ENCODE measurements at places on chromosomes 2 and 18.

DNA sequence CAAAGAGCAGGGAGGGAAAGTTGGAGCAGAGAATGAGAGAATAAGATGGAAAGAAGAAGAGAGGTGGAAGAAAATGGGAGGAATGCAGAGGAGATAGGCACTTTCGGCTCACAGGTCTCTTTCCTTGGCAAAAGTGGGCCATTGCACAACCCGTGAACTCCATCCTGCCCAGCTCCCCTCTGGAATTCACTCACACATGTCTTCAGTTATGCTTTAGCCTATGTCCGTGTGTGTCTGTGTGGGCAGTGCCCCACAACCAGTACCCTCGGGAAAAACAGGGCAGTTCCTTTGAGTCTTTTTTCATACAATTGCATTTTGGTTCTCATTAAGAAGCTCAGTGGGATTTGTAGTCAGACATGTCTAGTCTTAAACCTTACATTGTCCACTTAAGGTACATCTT, 34.5 kb downstream of the DTNA start:
- DNase-seq, result no peak

DNA sequence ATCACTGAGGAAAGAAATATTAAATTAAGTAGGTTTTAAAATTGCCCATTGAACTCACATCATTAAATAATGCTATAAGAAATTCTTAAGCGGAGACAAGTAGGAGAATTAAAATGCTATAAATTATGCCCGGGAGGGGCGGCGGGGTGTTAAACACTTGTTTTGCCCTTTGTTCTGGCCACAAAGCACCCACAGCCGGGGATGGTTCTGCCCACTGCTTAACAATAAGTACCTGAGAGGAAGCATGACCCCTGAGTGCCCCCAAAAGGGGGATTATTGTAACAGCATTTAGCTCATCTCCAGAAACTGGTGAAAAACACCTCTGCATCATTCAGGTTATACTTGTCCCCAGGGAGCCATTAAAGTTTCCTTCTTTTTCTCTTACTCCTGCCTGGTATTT, 332.7 kb upstream of the POU3F3 start:
- no peak for DNase-seq

DNA sequence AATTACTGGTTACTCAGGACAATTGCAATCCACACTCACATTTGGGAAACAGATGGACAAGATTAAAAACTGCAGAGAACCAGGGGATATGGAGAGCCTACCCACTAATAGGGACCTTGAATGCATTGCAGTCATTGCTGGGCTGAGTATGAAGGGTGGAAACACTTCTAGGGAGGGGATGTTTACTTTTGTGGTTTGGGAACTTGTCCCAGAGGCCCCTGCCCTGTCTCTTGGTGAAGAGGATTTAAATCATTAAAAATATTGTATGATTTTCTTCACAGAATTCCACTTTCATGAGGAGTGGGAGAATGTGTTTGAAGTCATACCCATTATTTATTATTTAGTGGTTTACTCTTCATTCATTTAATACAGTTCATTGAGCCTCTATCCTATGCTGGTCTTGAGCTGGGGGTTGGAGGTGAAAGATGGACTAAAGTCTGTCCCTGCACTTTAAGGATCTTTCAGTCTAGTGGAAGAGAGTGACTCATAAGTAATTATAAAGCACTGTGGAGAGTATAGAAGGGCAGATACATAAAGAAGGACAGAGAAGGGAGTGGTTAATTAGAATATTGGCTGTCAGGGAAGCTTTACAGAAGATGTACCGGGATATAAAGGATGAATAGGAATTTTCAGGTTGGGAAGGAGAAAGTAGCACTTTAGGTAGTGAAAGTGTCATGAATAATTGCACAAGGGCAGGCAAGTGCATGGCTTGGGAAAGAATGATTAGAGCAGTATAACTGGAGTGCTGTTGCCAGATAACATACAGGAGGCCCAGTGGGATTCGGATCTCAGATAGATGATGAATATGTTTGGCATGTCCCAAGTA, 313.4 kb downstream of the LPIN1 start:
- DNase-seq, result no peak

DNA sequence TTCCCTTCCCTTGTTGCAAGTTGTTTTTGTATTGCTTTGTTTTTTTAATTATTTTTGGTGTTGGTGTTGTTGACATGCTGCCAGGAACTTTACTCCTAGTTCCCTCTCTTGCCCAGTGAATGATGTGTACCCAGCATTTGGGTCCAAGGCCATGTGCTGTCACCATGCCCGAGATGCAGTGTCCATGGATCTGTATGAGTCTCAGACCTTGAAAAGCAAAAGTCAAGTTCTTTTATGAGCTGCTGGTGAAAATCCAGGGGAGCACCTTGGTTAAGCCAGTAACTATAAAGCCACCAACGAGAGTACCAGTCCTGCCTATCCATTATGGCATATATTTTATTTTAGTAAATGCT, 236.4 kb downstream of the BCL11A start:
- no peak for DNase-seq

DNA sequence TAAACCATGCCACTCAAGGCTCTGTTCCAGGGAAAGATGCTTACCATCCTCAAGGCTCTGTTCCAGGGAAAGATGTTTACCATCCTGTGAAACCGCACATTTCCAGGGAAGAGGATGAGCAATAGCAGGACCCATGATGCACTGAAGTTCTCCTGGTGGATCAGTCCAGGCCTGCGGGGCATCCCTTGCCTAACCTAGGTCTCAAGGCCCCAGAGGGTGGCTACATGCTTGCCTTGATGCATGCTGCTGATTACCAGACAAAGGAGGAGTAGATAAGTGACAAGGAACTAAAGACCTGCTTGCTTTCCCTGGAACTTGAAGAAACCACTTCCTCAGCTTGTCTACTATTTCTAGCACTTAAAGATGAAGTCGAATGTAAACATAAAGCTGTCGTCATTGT, 111.0 kb upstream of the LINC00305 start:
- no peak for DNase-seq

- no peak for DNase-seq
Observed at GRCh38 chr18:6145645-6146306, 250.5 kb upstream of the TMEM200C start.

- no peak for DNase-seq
Observed at GRCh38 chr2:50791271-50791670, 240.7 kb downstream of the NRXN1 start.

DNA sequence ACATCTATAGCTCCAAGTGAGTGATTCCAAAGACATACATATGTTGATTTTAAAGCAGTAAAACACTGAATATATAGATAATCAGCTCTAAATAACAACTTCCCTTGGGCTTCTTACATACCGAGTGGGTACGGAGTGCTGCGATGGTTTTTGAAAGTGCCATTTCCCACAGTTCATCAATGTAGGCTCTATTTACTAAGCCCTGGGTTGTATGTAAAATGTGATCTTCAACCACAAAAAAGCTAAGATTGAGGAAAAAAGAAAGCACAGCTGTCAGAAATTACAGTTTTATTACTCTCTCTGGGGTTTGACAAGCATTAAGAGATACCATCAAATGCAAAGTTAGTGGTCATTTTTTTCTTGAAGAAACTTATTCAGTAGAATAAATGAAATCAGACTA, 312.8 kb downstream of the EXOC6B start:
- no peak for DNase-seq

- no peak for DNase-seq
Observed at GRCh38 chr2:150438654-150439053, 48.8 kb downstream of the RND3 start.

- DNase-seq, result no peak
Observed at GRCh38 chr2:20479835-20480234, 33.0 kb downstream of the RHOB start.

GRCh38 chr2:200021449-200022114, 66.2 kb downstream of the MAIP1 start:
- no peak for DNase-seq

GRCh38 chr2:69781321-69782248, 39.7 kb downstream of the ANXA4 start:
- DNase-seq, result no peak

DNA sequence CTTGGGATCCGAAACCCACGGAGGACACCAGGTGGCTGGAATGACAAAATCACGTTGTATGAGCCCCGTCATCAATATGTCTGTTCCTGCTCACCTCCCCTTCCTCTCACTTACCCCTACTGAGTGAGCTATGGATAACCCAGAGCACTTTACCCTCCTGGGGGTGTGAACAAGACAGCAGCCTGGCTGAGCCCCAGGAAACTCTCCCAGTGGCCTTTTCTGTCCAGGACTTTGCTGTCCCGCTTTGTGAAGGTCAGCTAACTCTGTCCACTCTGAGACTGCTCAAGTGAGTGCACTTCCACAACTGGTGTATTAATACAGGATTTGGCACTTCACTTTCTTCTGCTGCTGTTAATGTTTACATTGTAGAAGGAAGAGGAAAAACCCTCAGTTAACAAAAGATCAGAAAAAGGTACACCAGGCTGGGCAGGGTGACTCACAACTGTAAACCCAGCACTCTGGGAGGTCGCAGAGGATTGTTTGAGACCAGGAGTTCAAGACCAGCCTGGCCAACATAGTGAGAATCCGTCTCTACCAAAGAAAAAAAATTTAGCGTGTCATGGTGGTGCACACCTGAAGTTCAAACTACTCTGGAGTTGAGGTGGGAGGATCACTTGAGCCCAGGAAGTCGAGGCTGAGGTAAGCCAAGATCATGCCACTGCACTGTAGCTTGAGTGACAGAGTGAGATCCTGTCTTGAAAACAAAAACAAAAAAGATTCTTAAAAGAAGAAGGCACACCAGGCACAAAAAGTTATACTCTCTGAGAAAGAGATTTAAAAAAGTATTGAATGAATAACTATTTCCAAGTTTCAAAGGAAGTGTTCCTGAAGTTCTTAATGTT, 90.3 kb downstream of the CLHC1 start:
- no peak for DNase-seq

GRCh38 chr2:150824118-150824517, 336.7 kb upstream of the RND3 start:
- no peak for DNase-seq

DNA sequence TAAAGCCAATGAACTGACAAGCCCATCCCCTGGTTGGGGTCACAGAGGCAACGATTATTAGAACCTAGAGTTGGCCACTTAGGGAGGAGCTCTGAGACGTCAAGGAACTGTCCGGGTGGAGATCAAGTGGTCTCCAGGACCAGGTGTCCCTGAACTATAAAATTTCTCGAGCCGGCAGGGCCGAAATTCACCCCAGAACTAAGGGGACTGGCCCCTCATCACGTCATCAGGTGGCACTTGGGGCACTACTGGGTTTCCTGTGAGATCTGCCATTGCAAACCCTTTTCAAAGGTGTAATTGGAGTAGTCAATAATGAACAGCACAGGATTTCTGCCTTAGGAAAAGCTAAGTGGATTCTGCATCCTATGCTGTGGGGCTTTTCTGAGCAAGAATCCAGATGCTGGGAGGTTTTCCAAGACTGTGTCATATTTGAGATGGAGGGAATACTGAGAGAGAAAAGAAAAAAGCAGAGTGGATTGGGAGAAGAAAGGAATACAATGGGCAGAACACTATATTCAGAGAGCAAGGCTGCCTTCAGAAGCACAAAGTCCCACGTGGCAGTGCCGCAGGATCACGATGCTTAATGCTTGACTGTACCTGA, 113.6 kb downstream of the ALPK2 start:
- DNase-seq, result no peak

DNA sequence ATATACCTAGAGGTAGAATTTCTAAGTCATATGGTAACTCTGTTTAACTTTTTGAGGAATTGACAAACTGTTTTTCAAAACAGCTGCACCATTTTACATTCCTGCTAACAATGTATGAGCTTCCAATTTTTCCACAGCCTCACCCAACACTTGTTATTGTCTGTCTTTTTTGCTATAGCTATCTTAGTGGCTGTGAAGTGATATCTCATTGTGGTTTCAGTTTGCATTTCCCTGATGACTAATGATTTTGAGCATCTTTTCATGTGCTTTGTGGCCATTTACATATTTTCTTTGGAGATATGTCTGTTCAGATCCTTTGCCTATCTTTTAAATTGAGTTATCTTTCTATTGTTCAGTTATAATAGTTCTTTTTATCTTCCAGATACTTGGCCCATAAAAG, 273.8 kb downstream of the AGPS start:
- DNase-seq, result no peak

GRCh38 chr2:60558536-60558935, 5.1 kb upstream of the BCL11A start:
- DNase-seq, result no peak

- no peak for DNase-seq
Observed at GRCh38 chr2:162328424-162329157, 10.1 kb upstream of the IFIH1 start.

DNA sequence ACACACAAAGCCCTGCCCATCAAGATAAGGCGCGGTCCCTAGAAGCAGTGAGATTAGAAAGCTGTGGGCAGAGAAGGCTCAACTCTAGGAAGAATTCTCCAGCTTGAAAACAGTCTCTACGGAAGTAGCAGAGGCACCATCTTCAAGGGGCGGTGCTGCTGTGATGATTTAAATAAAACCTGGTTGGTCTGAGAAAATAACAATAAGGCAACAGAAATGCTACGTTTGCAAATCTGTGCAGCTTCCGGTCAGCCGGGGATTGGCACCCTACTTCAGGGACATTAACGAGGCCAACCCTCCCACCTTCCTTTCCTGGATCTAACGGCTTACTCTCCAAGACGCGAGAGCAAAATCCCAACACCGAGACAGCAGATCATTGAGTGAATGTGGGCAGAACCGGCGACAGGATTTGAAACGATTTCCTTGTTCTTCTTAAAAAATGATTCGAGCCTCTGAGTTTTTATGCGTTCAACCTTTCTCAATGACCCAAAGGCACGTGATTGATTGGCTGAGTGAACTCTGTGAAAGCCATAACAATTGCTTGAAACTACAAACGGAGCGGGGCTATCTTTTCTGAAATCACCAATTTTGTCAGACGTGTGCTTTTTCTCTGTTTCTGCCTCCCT, 93.7 kb upstream of the ZNF516 start:
- no peak for DNase-seq

DNA sequence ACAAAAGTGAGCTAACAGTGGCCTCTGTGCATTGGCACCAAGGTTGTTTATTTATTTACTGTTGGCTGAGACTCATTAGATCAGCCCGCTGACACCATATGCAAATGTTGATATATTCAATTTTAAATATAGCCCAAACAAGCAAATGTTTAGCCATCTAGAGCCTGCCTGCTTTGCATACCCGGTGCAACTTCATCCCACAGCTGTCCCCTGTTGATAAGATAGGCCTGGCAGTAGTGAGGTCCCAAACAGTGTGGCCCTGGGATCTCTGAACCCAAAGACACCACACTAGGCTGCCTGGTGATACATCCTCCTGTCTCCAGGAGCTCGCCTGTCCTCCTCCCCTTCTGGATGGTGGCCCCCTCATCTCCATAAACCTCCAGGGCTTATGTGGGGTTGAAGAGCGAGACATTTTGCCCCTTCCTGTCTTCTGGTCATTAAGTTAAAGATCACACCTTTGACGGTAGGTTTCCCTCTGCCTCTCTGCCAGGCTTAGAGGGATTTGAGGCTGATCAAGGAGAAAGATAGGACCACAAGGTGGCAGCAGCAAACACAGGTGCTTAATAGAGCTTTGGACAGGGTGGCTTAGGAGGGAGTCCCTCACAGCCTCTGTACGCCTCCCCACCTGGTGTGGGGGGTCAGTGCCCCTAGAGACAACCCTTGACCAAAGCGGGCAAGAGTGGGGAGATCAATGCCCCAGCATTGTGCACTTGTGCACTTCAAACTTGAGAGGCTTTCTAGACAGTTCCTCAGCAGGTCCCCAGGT, 23.7 kb upstream of the MYO5B start:
- DNase-seq, result peak; percentile 9
